ENCODE measurements at places on chromosomes 1 and 21. TPM values are rescaled to one million over a fixed set of nuclear protein-coding genes. Genes with fewer than 3 reads are reported as not detected.
A peak's percentile ranks its signal among the peaks of the same experiment; 100 is the strongest.

GRCh38 chr1:207030522-207031009, 2.0 kb downstream of the C1orf116 start:
- DNase-seq = no peak

DNA sequence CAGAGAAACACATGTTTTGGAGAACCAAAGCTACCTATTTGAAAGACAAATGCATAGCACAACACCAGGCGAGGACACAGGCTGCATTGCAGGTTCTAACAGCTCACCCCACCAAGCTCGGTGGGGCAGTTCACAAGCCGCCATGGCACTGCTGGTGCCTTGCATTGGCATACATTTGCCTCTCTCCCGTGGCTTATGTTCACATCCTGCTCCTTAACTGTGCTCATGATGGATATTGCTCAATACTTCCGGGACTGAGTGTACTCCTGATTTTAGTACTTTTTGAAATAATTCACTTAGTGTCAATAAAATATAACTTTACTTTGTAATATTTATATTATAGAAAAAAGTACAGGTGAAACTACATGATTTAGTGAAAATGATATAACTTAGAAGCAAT, 1187.4 kb upstream of the NCAM2 start:
- no peak for DNase-seq

DNA sequence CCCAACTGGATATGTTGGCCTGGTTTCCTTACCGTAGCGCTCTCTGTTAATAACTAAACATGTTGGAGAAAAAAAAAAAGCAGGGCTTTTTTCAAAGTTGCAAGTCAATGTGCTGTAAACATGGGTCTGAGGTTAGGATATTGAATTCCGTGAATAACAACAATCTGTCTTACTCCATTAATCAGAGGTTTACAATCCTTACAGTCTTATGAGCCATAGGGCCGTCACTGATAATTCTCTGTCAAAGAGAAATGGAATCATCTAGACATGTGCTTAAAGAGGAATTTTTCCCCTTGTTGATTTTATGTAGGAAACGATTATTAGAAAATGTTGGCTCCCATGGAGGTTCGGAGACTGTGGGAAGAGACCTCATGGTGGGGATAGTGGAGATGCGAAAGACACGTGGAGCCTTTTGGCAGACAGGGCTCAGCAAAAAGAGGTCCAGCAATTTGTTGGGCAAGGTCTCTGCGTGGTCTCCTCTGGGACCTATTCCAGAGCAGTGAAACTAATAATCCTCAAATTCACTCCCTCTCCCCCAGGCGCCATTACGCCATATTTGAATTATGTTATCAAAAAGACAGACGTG, 83.5 kb upstream of the CLDN14 start:
- no peak for DNase-seq

The ORC1 gene
- total RNA-seq = 37.3 TPM

The CD58 gene
- total RNA-seq = 8.6 TPM

The TNFSF4 gene
- 0.33 TPM for total RNA-seq

The PLA2G2A gene
- total RNA-seq = not detected

GRCh38 chr1:111252786-111253185, 25.3 kb downstream of the CHI3L2 start:
- no peak for DNase-seq

DNA sequence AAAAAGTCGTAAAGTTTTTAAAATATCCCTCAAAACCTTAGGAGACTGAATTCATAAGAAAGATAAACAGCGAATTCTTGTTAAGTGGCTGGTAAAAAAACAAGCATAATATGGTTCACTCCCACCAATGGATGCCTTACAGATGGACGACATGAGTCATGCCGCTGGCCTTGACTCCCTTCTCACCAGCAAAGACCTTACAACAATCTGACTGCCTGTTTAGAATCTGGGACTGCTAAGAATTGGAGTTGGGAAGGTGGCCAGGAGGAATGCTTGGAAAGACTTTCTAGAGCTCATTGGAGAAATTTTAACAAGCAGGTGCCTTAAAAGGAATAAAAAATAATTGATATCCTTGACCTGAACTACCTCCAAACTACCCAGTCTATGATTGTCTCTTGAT, 206.9 kb upstream of the FMN2 start:
- DNase-seq = no peak

- no peak for DNase-seq
These were observed 152.9 kb downstream of the FCRL5 start for GRCh38 chr1:157399343-157399983.

- DNase-seq = no peak
These were observed 42.1 kb upstream of the SAMD13 start for GRCh38 chr1:84259376-84259775.

GRCh38 chr1:174963529-174964125, 36.1 kb upstream of the CACYBP start:
- DNase-seq = no peak

DNA sequence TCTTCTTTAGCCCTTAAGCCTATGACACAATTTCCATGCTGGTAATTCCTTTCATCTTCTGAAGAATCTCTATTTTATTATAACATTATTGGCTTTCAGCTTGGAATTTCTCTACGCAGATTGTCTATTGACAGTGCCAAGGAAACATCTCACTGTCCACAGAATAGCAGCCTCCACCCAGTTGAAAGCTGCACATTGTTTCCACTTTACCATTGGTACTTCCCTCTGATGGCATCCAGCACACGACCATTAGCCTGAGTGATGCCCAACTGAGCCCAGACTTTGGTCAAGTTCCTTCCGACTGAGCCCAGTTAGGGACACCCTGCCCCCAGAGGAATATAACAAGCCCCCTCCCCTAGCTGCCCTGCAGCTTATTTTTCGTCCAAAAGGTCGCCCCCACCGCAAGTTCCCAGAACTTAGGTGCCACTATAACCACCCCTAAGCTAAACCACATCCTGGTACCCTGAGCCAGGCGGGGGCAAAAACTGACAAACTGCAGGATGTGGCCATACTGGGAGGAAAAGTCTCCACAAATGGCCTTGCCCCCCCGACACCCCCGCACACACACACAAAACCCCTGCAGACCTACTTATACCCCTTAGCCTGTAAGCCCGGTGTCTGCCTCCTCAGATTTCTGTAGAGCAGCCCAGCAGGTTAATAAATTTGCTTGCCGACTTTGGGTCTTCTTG, 13.2 kb downstream of the GBP5 start:
- DNase-seq = peak; percentile 31

DNA sequence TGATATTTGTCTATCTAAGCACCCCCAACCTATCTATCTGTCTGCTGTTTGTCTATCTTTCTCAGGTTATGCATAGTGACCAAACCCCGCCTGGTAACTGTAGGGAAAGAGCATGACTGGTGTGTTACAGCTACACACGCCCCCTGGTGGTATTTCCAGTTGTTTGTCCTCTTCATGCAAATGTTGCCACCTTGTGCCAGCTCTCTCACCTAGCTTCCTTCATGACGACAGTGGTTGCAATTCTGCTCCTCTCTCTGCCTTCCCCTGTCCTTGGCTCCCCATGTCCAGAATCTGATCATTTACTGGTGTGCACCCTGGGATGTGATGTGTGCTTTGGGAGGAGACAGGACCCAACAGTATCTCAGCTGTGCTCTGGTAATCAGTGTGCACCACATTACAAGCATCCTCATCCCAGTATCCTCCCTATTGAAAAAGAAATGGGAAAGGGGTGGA, 8.1 kb upstream of the INKA2 start:
- peak; percentile 57 for DNase-seq

The TTC3 gene
- total RNA-seq = 41.9 TPM

DNA sequence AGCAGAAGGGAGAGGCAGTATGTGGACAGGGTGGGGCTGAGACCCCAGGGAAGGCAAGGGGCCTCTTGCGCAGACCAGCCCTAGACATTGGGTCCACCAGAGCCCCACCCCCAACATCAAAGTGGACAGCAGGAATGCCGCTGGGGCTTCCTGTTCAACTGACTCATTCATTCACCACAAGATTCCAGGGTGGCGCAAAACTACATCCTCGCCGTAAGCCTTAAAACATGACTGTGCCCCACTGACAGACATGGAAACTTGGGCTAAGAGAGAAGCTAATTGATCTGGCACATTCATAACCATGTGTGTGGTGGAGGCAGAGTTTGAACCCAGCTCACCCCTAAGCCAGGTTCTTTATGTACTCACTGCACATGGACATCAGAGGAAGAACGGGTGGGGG, 14.0 kb downstream of the COL16A1 start:
- no peak for DNase-seq

The TRIM67 gene
- total RNA-seq = not detected

- DNase-seq = no peak
These were observed 6.2 kb upstream of the CD34 start for GRCh38 chr1:207917080-207917479.

GRCh38 chr1:2412773-2413494, 570 bp upstream of the PEX10 start:
- no peak for DNase-seq

DNA sequence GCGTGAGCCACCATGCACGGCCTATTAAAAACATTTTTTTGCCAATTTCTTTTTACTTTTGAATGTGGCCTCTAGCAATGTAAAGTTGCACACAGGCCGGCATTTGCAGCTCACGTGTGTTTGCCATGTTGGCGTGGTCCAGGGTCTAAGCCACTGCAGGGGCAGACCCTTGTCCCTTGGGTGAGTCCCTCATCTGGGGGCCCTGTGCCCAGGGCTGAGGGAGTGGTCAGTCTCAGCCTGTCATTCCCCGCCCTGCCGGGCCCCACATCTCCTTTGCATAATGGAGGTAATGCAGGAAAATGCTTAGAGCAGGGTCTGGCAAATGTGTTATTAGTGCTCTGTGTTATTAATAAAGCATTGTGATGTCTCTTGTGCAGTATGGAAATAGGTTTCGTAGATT, 16.9 kb downstream of the AGPAT3 start:
- DNase-seq = no peak

DNA sequence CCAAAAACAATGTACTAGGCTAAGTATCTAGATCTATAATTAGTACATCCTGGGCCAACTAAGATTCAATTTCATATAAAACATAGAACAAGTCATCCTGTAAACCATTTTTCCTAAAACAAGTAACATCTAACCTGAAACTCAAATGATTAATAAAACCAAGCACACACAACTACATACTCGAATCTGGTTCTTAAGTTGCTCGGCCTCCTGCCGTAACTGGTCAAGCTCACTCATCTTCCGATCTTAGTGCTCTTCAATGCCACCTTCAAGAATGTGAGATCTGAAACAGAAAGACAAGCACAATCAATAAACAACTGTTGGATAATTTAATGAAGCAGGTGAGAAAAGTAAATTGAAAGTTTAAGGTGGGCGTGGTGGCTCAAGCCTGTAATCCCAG, 46.9 kb upstream of the NADK start:
- DNase-seq = no peak

DNA sequence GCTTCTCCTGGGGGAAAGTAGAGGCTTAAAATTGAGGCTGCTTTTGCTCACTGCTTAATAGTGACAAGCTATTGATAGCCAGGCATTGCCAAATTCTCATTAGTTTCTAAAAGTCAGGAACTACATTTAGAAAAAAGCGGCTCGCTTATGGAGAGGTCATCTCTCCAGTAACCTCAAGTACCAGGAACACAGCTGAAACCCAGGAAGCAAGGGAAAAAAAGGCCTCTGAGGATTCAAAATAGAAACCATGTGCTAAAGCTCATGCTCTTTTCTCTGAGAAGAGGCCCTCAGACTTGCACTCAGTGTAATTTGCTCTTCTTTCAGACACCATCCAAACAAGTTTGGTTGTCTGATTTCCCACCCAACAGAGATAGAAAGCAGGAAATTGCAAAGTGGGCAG, 261.4 kb upstream of the USP25 start:
- DNase-seq = no peak

- DNase-seq = no peak
These were observed 82.9 kb downstream of the SLC25A24 start for GRCh38 chr1:108117237-108117636.

DNA sequence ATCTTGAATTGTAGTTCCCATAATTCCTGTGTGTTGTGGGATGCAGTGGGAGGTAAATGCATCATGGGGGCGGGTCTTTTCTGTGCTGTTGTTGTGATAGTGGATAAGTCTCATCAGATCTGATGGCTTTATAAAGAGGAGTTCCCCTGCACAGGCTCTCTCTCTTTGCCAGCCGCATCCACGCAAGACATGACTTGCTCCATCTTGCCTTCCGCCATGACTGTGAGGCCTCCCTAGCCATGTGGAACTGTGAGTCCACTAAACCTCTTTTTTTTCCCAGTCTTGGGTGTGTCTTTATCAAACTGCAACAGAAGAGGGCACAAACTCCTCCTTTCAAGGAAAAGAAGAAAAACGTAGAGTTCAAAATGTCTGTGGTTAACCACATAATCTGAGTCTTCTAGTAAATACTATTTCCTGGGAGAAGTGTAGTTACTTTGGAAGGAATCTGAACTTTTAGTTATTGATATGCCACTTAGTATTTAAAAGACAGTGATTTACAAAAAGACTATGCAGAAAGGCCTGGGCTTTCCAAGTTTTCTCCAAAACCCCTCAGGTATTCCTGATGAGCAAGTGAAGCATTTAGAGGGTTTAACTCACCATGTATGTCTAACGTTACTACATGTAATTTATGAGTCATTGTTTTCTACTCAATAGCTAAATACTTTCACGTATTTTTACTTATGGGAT, 10.0 kb downstream of the ADAMTS1 start:
- DNase-seq = no peak

- no peak for DNase-seq
These were observed 37.4 kb downstream of the VANGL1 start for GRCh38 chr1:115679141-115679611.

All from activated T-cell treated with anti-CD3 and anti-CD28 coated beads, Interleukin-2, amount 50 U/mL, for 4 hours (primary cell).